Stimulated activated CD8-positive, alpha-beta memory T cell treated with anti-CD3 and anti-CD28 coated beads, Interleukin-12 subunit alpha, Interleukin-12 subunit beta, amount 100 ng/mL, for 1 hour (primary cell): ENCODE measurements at places on chromosomes 2 and 18.

- DNase-seq, result no peak
These were observed 27.3 kb upstream of the GPR17 start for GRCh38 chr2:127618551-127619202.

- no peak for DNase-seq
These were observed 561.4 kb upstream of the LINC00305 start for GRCh38 chr18:64710105-64710861.

DNA sequence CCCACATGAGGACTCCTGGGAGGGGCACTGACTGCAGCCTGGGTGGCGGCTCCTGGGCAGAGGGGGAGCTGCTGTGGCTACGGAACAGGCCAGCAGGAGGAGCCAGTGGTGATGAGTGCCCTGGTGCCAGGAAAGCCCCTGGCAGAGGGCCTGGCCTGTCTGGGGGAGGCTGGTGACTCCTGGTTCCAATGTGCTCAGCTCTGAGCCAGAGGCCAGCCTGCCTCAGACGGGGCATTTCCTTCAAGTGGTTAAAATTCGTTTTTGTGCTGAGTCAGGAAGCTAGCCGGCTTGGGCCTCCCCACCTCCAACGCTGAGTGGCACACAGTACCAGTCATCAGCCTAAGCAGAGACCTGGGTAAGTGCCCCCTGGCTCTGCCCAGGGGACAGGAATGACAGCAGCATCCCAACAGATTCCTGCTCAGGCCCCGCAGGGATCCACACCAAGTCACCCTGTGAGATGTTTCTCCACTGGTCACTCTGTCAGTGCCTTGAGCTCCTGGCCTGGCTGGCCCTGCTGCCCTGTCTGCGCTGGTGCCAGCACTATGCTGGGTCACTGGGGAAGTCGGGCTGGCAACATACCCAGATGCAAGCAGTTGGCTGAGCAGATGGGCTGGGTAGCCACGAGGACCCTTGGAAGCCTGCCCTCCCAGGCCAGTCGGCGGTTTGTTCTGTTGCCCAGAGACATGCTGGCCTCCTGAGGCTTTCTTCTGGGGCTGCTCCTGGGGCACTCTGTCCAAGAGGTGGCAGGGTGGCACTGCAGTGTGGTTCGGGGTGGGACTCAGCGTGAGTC is 7.1 kb upstream of the KLF11 start:
- no peak for DNase-seq

GRCh38 chr18:13703899-13704298 is 22.5 kb downstream of the FAM210A start:
- DNase-seq, result no peak

DNA sequence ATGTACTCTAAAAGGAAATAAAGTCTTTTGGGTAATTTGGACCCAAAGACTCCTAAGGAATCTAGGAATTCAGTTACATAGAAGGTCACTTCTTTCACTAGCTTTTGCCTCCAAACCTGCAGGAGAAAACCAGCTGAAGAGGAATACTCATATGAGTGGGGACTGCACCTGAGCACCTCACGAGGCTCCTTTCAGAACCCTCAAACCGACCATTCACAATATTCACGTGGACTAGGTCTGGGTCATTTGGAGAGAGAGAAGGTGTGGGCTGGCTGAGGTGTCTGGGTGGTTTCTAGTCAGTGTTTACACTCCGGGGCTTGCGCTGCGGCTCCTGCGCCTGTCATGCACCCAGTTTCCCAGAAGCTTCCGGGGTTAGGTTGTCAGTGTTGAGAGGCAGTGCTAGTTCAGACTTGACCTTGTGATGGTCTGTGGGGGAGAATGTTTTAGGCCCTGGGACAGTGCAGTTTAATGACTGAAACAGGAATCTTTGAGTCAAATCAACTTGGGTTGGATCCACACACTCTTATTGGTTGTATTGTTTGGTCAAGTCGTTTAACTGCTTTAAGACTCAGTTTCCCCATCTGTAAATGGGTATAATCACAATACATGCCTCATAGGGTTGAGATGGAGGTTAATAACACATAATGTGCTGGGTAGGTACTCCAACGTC is 78.4 kb downstream of the LIMS1 start:
- no peak for DNase-seq

GRCh38 chr2:18403921-18404522 is 156.4 kb downstream of the RDH14 start:
- no peak for DNase-seq

GRCh38 chr18:35526495-35527059 is 28.8 kb upstream of the INO80C start:
- DNase-seq, result no peak

DNA sequence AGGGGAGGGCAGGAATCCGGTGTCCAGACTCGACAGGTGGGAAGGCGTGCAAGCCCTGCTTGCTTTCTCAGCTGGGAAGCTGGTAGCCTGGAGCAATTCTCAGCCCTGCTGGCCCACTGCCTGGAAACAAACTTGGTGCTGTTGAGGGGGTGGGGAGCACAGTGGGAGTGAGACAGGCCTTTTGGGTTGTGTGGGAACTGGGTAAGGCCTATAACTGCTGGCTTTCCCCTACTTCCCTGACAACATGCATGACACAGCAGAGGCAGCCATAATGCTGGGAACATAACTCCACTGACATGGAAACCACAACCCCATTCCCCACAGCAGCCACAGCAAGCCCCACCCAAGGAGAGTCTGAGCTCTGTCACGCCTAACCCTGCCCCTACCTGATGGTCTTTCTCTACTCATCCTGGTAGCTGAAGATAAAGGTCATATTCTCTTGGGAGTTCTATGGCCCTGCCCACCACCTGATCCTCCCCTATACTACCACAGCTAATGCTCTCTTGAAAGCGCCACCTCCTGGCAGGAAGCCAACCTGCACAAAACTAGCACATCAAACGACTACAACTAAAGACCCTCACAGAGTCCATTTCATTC is 122.9 kb upstream of the ACVR1C start:
- DNase-seq, result no peak
